CD4-positive, alpha-beta T cell treated with Interleukin-10 for 1 hour (primary cell): ENCODE measurements at places on chromosomes 4 and X.

DNA sequence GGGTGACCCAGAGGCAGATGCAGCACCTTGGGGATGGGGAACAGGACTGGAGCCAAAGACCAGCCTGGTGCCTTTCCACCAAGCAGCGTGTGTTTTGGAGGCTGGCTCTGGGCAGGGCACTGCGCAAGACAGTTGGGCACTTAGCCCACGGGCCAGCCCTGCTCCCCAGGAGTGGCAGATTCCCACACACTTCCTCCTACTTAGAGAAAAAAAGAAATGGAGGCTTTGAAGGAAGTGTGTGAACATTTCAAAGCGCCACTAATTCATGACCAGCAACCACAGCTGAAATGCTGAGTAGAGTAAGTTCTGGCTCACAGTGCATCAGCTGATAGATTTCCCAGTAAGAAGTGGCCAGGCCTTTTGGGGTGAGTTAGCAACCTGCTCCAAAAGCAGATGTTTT, 54.9 kb upstream of the LGI2 start:
- no peak for DNase-seq

GRCh38 chrX:20233336-20233735, 33.4 kb downstream of the RPS6KA3 start:
- DNase-seq: no peak

DNA sequence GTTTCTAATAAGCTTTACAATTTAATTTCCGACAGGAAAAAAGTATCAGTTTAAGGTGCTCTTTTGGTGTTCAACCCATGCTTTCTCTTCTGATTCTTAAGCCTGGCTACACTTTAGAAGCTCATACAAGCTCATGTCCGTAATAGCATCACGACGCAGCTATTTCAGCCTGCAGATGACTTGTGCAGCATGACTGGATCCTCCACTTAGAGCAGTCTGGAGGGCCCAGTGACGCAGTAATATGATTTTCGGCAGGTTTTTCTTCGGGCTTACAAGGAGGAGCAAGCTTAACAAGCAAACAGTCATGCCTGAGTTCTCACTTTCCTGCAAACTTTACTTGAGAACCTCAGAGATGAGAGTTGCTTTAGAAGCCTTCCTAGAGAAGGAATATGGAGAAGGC, 85.3 kb upstream of the MAML3 start:
- no peak for DNase-seq

DNA sequence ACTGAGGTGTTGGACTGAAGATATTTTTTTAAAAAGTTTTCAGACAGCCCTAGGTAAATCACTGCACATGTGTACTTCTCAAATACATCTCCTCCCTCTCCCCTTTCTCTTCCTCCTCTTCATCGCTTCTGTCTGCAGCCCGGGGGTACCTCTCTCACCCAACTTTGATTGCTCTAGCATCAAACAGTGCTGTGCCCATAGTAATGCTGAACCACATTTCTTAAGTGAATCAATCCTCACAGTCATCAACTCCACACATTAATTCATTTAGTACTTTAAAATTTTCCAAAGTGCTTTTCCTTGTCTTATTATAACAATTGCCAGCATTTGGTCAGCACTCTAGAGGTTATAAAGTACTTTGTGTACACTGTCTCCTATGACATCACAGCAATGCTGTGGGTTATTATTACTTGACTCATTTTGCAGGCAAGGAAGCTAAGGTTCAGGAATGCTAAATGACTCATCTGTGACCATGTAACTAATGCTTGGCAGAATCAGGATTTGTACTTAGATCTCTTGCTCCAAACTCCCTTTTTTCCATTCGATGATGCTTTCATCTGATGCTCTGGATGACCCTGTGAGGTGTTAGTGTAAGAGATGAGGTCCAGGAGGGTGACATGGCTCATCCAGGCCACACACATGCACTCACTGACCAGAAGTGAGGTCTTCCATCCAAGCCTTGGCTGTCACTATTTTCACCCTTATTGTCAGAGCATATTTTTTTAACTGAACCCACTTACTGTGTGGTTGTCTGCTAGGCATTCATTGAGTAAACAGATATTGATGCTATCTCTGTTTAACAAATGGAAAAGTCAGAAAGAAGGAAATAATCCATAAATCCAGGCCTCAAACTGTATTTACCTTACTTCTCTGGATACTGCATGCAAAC, 58.8 kb downstream of the RHOH start:
- no peak for DNase-seq
